Astrocyte (in vitro differentiated cells and primary cell): ENCODE measurements at places on chromosomes 3 and 15.

GRCh38 chr3:121710347-121710746 lies 39.2 kb downstream of the GOLGB1 start:
- no peak for DNase-seq

GRCh38 chr3:126064627-126065258 lies 19.2 kb downstream of the SLC41A3 start:
- DNase-seq: no peak

GRCh38 chr3:122298239-122298638 lies 26.8 kb upstream of the CSTA start:
- DNase-seq: no peak

- no peak for DNase-seq
Measured at GRCh38 chr3:9901967-9902366, 681 bp upstream of the IL17RE start.

GRCh38 chr3:150054635-150055034 lies 83.9 kb upstream of the PFN2 start:
- DNase-seq: no peak

DNA sequence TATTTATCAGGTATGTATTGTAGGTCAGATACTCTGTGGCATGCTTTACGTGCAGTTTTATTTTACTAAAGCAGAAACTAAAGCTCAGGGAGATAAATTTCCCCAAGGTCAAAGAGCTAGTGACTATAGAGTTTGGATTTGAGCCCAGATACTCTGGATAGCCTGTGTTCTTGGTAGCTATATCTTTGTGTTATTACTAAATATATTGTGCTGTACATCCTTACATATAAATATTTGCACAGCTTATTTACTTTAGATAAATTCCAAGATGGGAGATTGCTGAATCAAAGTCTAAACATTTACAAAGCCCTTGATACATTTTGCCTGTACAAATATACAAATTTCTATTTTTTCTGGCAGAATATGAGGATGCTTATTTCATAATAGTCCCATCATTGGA lies 660.9 kb upstream of the NAALADL2 start:
- DNase-seq: peak; percentile 43

DNA sequence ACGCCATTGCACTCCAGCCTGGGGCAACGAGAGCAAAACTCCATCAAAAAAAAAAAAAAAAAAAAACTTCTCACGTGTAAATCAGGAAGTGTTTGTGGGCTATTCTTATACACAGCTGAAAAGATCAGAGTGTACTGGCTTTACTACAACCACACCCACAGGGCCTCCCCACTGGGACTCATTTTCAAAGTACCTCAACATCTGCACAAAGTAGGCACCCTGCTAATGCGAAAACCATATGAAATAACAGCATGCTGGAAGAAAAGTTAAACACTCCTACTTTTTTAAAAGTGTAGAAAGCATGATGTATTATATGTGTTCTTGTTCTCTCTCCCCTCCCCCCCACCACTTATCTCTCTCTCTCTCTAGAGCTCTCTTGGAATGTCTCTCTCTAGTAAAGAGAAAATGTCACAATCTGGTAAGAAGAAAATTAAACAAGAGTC lies 11.1 kb downstream of the UACA start:
- no peak for DNase-seq

DNA sequence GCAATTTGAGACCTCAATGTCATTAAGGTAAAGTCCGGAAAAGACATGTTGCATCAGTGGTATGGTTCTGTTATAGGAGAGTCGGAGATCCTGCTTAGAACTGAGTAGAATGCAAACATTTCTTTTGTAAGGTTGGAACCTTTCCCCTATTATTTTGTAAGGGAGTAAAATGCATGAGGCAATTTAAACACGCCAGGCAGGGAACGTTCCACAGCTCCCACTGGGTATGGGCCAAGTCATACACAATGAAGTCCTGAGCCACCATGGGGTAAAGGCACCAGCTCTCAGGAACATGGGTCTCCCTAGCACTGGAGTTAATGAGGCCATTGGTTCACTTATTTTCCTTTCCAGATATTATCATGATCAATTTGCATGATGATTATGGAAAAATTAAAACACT lies 116.6 kb upstream of the NR2F2 start:
- no peak for DNase-seq

DNA sequence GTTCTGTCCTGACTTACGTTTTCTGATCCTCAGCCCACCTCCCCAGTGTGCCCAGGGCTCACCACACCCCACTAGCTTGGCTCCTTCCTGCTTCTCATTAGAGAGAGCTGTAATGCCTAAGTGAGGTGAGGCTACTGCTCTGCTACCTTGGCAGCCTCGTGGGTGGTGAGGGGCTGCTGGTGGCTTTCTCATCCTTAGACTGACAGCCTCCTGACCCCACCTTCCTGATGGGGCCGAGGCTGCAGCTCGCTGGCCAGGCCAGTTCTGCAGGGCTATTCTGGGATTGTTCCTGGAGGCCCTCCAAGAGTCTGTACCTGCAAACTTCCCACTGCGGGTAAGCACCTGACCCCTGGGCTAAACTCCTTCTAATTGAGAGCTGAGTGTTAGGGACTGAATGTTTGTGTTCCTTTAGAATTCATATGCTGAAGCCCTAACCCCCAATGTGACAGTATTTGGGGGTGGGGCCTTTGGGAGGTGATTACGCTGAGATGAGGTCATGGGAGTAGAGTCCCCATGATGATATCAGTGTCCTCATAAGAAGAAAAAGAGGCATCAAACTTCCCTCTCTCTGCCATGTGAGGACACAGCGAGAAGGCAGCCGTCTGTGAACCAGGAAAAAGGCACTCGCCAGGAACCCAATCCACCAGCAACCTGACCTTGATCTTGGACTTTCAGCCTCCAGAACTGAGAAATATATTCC lies 38.1 kb upstream of the IQSEC1 start:
- no peak for DNase-seq

- no peak for DNase-seq
Measured at GRCh38 chr15:90644952-90645725, 72.0 kb upstream of the BLM start.

- no peak for DNase-seq
Measured at GRCh38 chr3:31142139-31142538, 247.7 kb upstream of the GADL1 start.

GRCh38 chr15:77482570-77482969 lies 61.9 kb downstream of the HMG20A start:
- DNase-seq: peak; percentile 87

- DNase-seq: peak; percentile 36
Measured at GRCh38 chr15:27826411-27826810, 272.7 kb downstream of the OCA2 start.

DNA sequence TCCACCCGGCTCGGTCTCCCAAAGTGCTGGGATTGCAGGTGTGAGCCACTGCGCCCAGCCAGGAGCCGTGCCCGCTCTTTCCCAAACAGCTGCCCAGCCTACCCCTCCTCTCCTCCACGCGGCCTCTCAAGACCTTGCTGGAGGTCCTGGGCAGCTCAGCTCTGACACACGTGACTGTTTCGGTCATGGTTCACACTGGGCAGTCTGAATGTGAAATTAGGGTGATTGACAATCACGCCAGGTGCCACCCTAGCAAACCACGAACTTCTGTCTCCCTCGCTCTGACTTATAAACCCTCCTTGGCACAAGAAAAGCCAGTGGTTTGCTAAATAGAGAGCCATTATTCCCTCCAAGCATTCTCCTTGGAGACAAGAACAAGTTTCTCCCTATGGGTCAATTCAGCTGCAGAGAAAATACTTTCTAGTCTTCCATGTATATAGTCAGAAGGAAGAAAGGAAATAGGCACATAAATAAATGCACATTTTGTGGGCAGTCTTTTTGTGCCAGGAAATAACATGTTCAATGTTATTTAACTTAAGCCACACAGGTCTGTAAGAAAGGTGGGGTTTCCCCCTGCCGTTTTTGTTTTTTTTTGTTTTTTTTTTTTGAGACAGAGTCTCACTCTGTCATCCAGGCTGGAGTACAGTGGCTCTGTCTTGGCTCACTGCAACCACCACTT lies 121.9 kb upstream of the MEF2A start:
- no peak for DNase-seq

DNA sequence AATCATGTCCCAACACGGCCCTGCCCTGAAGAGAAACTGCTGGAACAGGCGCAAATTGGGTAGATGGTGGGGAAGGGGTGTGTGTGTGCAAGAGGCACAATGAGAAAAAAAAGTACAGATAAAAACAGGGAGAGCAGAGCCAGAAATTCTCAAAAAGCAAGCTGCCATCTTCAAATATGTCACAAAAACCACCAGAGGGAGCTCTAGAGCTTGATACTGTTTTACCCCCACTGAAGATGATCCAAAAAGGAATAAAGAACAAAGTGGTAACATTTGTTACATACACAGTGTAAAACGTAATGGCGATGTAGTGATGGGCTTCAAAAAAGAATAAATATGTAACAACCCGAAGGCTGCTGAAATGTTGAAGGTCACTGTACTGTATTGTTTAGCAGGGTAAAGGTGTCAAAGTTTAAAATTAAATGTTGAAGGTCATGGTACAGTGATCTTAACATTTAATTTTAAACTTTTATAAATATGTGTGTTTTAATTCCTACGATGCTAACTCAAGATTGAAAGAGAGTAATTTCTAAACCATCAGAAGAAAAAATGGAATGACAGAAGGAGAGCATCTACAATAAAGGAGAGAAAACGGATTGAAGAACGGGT lies 6.0 kb downstream of the SNRPA1 start:
- no peak for DNase-seq

- DNase-seq: peak; percentile 46
Measured at GRCh38 chr3:188197388-188197847, 43.5 kb downstream of the LPP start.

GRCh38 chr3:175869404-175869803 lies 1010.3 kb downstream of the NAALADL2 start:
- no peak for DNase-seq

DNA sequence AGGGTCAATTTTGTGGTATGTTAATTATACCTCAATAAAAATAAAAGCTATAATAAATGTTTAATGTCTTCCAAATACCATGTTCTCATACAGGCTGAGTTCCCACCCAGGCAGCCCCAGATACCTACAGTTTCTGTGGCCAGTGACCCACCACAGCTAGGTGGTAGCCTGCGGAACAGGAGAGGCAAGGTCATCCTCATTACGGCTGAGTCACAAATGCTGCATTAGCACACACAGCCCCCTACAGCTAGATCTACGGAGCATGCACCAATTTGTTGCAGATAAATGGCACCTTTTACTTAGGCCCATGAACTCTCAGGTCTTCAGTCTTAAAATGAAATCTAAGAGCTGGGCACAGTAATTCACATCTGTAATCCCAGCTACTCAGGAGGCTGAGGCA lies 5.1 kb downstream of the SPATA12 start:
- peak; percentile 85 for DNase-seq

GRCh38 chr3:77562089-77562488 lies 522.2 kb downstream of the ROBO2 start:
- DNase-seq: no peak

DNA sequence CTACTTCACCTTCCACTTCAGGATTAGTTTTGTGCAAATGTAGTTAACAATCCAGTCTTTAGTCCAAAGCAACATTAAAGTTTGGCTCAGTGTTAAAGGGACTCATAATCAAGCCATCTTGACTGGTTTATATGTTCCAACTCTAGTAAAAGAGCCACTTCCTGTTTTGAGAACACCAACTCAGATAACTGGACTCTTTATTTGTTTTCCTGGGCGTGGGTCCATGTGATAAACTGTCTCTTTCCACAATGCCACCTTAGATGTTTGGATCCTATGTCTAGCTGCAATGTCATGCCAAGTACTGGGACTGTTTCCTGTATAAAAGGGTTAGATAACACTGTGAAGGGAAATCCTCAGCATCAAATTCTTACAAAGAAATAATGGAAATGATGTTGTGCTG lies 545.0 kb downstream of the PYDC2 start:
- no peak for DNase-seq

GRCh38 chr15:89845305-89845893 lies 30.7 kb upstream of the ANPEP start:
- peak; percentile 90 for DNase-seq

DNA sequence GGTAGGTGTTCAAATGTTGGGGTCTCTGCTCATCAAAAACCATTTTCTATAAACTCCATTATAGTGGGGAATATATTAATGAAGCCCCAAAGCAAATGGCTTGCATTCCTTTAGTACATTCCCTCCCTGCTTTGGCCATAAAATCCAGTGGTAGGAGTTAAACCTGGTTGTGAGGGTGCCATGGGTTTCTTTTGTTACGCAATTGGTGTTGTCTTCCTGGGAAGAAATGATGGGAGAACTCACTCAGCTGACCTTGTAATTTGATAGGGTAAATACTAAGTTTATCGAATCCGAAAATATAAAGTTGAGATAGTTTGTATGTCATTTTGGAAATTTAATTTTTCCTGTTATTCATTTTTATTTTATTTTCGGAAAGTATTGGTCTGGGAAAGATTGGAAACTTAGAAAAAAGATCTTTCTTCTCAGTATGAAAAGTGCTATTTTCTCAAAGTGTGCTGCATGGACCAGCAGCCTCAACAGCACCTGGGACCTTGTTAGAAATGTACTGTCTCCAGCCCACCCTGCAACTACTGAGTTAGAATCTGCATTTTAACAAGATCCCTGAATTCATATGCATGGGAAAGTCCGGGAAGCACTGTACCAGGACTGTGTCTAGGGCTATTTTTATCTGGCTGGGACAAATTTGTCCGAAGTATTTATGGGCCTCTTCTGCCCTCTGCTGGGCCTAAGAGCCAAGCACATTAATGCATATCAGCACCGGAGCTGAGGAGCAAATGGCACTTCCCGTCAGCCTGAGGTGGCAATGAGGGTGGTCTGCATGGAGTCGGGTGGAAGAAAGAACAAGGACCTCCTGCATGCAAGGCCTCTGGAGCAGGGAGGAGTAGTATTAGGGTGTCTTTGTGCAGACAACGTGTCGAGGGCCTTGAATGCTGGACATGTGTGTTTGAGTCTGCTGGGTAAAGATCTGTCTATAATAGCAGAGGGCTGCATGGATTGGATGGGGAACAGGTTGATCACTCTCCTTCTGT lies 54.7 kb downstream of the FAM81A start:
- DNase-seq: peak; percentile 31

GRCh38 chr15:90422043-90422442 lies 34.0 kb downstream of the IQGAP1 start:
- DNase-seq: no peak
